ENCODE measurements at places on chromosomes 11 and 22.

DNA sequence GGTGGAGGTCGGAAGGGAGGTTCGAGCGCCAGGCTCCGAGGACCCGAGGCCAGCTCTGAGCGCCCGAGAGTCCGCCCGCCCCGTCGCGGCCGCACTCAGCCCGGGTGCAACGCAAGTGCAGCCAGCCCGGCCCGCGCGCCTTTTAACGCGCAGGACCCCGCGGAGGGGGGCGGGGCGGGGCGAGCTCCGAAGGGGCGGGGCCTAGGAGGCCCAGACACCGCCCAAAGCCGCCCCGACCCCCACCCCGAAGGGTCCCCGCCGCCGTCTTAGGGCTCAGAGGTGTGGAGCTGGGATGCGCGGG is at the start of gene PHOX2A:
PHOX2A (minus strand) TSS at position 117 of the 301 bp plus-strand sequence. CDS start 172 bp downstream, outside the sequence.
- no peak for DNase-seq

- peak; percentile 58 for DNase-seq
Measured at GRCh38 chr11:65786786-65787636, at the start of gene OVOL1. Gene OVOL1 (plus strand): TSS chr11:65787063. CDS start chr11:65787374, 311 bp downstream.

DNA sequence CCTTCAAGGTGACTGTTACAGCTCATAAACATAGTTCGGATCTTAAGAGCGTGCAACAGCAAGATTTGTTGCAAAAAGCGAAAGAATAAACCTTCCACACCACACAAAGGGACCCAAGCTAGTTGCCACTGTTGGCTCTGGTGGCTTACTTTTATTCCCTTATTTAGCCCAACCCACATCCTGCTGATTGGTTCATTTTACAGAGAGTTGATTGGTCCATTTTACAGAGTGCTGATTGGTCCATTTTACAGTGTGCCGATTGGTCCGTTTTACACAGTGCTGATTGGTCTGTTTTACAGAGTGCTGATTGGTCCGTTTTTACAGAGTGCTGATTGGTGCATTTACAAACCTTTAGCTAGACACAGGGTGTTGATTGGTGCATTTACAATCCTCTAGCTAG is 776.9 kb upstream of the CNTN5 start:
- no peak for DNase-seq

DNA sequence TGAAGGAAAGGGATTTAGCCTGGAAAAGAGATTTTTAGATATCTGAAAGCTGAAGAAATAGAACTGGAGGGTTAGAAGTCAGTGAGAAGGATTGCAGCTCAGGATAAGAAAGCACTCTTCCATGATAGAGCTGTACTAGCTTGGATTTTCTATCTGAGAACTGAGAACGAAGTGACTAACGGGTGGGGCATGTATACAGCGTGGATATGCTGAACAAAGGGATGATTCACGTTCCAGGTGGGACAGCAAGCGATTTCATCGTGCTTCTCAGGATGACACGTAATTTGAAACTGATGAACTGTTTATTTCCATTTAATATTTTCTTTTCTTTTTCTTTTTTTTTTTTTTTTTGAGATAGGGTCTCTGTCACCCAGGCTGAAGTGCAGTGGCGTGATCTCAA is 53.0 kb downstream of the GRAMD1B start:
- no peak for DNase-seq

GRCh38 chr11:116502641-116503061 is 270.1 kb downstream of the BUD13 start:
- no peak for DNase-seq

DNA sequence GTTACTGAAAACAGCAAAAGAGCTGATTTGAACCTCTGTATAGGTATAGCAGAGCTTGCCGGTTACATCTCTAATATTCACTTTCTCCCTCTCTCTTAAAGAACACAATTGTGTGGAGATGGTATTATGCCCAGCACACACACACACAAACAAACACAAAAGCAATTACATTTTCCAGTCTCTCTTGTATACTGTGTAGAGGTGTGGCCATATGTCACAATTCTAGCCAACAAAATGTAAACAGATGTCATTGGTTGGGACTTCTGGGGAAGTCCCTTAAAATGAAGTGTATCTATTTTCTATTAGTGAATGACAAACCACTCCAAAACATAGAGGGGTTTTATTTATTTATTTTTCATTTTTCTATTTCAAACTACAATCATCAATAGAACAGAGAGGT is 12.8 kb downstream of the KCTD14 start:
- DNase-seq, result no peak

- no peak for DNase-seq
Measured at GRCh38 chr11:116843661-116844060, 6.2 kb upstream of the APOA1 start.

DNA sequence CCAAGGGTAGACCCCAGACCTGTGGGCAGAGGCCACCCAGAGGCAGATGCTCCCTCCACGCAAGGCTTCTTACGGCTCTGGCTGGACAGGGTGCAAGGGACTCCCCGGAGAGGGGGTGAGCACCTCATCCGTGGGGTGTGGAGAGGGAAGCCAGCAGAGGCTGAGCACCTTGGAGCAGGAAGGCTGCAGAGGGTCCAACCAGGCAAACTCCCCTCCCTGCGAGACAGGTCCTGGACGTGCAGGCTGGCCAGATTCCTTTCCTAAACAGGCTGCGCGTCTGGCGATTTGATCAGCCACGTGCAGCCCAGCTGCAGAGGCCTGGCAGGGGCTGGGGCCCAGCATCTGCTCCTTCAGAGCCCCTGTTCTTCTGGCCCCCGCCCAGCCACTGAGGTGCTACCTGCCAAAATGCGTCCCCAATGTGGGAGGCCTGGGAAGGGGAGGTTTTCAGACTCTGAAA is 49.3 kb downstream of the WNT11 start:
- no peak for DNase-seq

GRCh38 chr22:44314425-44315067 is 1.8 kb upstream of the SHISAL1 start:
- no peak for DNase-seq

GRCh38 chr11:11620173-11620920 is 1.5 kb downstream of the GALNT18 start:
- DNase-seq, result peak; percentile 34

DNA sequence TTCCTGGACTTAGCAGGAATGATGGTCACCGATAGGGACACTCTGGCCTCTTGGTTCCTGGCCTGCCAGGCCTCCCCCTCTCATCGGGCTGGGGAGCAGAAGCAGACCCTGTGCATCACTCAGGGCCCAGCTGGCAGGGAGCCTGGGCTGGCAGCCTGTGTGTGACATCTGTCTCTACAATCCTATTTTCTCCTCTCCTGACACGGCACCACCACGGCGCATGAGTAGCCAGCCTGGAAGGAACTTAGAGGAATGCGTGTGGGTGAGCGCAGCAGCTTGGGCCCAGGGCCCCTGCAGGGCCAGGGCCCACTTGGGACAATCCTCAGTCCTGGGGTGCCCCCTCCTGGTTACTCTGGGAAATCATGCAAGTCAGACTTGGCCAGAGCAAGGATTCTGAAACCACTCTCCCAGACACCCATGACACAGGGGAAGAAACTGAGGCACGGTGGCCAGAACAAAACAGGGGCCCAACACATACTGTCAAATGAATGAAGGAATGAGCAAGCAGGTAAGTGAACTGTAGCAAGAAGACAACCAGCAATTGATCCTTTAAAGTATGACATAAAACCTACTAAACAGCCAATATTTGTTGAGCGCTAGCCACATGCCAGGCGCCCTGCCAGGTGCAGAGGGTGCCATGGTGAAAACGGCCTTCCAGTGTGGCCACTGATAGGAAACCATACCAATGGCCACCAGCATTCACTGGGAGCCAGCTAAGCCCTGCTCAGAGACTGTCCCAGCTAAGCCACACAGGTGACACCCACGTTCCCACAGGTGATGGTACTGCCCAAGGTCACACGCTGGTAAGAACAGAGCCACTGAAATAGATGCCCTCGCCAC is 13.3 kb downstream of the RSPH14 start:
- peak; percentile 25 for DNase-seq

- DNase-seq, result no peak
Measured at GRCh38 chr11:21933095-21933494, 259.8 kb upstream of the ANO5 start.

- no peak for DNase-seq
Measured at GRCh38 chr11:3129181-3129590, 35.9 kb downstream of the OSBPL5 start.

- no peak for DNase-seq
Measured at GRCh38 chr22:40556641-40557040, 79.9 kb downstream of the MRTFA start.

DNA sequence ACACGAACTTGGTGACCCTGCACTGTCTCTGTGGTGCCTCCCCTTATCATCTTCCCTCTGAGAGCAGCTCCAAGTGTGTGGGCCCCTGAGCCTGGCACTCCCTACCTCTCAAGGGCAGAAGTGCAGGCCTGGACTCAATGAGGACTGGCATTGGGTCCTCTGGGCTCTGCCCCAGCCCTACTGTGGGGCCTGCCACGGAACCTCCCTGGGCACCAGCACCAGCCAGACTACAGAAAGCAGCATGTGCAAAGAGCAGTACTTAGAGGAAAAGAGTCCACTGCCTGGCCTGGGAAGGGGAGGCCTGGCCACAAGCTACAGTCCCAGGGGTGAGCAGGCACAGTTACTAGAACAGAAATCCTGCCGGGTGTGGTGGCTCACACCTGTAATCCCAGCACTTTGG is 222.5 kb downstream of the DSCAML1 start:
- DNase-seq, result no peak

DNA sequence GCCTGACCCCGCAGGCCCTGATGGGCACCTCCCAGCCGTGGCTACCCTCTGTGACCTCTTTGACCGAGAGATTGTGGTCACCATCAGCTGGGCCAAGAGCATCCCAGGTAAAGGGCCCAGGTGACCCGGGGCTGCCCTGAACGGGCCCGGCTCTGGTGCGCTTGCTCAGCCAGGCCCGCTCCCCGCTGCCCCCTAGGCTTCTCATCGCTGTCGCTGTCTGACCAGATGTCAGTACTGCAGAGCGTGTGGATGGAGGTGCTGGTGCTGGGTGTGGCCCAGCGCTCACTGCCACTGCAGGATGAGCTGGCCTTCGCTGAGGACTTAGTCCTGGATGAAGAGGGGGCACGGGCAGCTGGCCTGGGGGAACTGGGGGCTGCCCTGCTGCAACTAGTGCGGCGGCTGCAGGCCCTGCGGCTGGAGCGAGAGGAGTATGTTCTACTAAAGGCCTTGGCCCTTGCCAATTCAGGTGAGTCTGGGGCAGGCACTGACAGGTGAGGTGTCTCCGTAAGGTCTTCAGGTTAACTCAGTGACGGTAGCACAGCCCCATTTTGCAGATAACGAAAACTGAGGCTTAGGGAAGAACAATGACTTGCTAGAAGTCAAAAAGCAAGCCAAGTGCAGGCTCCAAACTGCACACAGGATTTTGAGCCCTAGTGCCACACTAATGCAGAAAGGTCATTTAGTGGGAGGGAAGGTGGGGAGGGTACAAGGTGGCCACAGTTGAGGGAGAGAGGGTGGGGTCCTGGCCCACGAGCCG is 2.4 kb downstream of the TRMT112 start:
- no peak for DNase-seq

DNA sequence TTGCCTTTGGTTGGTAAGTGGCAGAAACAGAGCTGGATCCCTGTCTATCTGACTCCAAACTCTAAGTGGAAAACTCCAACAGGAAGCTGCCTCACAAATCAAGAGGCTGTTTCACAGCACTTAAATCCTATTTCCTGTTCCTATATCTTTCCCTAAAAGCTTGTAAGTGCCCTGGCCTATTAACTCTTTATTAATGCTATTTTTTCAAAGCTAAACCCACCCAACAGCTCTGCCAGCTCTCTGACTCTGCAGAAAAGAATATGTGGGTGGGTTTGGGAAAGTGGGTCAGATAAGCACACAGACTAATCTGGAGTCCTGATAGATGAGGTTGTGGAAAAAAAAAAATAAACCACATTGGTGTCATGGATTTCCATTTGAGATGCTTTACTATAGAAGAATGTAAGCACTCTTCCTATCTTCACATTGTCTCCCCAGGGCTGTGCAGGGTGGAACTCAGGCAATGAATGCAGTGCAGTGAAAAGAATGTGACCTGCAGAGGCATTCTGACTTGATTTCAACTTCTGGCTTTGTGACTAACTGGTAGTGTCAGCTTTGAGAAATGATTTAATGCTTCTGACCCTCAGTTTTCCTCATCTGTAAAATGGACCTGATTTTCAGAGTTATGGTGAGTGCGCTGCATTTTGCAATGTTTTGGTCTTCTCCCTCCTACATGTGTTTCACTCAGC is 125.6 kb downstream of the AASDHPPT start:
- no peak for DNase-seq

GRCh38 chr11:120295099-120295498 is 30.0 kb upstream of the TLCD5 start:
- no peak for DNase-seq

- DNase-seq, result no peak
Measured at GRCh38 chr11:78149646-78150045, 10.2 kb upstream of the ALG8 start.

GRCh38 chr11:134244593-134244992 is 8.6 kb downstream of the THYN1 start:
- no peak for DNase-seq

DNA sequence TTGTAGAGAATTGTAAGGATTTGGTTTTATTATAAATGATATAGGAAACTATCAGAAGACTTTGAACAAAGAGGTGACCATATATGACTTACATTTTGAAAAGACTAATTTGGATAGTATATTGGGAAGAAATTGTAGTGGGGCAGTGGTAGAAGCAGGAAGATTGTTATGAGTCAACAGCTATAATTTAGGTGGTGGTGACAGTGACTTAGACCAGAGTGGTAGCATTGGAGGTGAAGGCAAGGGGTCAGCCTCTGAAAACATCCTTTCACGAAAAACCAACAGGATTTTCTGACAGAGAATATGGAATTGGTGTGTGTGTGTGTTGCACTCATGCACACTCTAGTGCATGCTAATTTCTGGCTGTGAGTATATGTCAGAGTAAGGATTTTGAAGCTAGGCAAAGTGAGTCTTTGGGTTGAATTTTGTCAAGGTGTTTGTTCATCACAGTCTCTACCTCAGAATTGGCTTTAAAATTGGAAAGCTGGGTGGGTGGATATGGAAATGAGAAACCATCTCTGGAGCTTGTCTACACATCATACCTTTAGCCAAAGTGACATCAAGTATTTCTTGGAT is 8.2 kb upstream of the HBE1 start:
- no peak for DNase-seq

DNA sequence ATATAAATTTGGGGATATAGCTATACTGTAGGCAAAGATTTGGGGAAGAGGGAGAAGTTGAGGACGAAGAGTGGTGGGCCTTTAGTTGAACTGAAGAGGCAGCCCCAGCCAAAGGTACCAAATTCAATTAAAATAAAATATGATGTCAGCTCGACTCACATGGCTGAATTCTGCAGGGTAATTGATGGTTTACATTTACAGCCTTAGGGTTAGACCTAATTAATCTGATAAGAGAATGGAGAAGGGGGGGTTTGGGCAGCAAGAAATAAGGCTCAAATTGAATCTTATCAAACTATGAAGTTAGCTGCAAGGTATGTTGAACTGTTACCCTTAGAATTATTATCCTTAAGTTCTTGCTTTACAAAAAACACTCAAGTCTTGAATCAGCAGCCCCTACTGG is 3.6 kb upstream of the HSD17B12 start:
- no peak for DNase-seq

- no peak for DNase-seq
Measured at GRCh38 chr11:2977113-2977512, 15.0 kb downstream of the NAP1L4 start.

GRCh38 chr22:23526596-23527316 is 53.3 kb downstream of the IGLL1 start:
- DNase-seq, result no peak

GRCh38 chr22:35961480-35962295 is 66.9 kb downstream of the RBFOX2 start:
- DNase-seq, result no peak

All from NCI-H774 (cell line).